ENCODE measurements at places on chromosomes 11 and 22.

DNA sequence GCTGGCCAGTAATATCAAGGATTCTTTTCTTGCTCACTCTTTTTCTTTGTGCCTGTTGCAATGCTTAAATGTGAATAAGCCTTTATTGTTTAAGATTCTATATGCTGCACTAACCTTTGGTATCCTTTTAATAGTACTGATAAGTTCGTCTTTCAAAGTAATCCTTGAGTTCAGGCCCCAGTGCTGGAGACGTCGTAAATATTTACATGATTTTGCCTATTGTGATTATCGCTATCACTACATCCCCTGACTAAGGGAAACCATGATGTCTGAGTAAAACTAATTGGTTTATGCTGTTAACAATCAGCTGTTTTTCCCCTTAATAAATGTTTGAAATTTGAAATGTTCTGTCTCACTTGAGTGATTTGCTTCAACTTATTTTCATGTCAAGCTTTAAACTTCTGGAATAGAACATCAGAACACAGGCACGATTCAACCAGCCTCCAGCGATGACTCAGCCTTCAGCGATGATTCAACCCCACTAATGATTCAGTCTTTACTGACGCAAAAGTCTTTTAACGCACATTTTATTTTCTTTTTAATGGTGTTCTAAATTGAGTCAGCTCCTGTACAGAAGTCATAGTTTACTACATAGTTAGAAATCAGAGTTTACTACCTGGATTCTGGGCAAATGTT lies 3.9 kb downstream of the HTATIP2 start:
- DNase-seq, result peak; percentile 77

DNA sequence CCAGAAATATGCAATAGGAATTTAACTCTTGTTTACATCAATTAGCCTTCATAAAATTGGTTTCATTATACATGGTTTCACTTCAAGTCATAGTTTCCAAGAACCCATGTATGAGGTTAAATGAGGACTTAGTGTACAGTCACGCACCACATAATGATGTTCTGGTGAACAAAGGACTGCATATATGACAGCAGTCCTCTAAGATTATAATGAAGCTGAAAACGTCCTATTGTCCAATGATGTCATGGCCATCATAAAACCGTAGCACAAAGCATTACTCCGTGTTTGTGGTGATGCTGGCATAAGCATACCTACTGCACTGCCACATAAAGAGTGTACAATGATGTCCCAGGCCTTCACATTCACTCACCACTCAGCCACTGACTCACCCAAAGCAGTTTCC lies 31.1 kb downstream of the SMCO4 start:
- peak; percentile 28 for DNase-seq

GRCh38 chr22:24593836-24594568 lies 1.1 kb upstream of the LRRC75B start:
- DNase-seq, result no peak

GRCh38 chr11:101825531-101825930 lies 89.3 kb upstream of the CEP126 start:
- no peak for DNase-seq

DNA sequence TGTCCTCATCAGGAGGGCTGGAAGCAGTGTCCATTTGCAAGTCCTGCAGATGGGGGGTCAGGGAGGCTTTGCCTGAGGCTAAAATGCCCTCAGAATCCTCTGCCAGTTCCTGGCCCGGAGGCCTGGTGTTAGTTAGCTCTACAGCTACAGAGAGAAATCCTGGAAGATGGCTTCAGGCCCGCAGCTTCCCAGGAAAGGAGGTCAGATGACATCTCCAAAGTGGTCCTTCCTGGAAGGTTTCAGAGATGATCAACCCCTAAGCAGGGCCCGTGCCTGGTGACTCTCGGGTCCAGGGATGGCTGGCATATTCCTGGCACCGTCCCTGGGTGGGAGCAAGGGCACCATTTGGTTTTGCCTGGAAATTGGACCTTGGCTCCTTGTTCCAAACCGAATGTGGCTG lies 959.1 kb downstream of the BRD1 start:
- DNase-seq, result no peak

- no peak for DNase-seq
Observed at GRCh38 chr11:17552392-17553248, 5.6 kb downstream of the OTOG start.

DNA sequence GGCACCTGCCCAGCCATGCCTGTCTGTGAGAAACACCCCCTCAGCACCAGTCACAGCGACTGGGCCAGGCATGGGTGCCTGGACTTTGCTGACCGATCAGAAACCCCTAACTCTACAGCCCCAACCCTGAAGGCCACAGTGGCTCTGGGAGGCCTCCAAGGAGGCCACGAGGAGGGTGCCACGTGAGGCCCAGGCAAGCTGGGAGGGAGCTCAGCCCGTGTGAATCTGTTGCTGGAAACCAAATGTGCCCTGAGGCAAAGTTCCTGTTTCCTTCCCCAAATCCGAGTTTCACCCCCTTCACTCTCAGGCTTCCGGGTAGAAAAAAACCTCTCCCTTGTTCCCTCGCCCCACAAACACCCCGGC lies 1.3 kb downstream of the UNC93B1 start:
- no peak for DNase-seq

DNA sequence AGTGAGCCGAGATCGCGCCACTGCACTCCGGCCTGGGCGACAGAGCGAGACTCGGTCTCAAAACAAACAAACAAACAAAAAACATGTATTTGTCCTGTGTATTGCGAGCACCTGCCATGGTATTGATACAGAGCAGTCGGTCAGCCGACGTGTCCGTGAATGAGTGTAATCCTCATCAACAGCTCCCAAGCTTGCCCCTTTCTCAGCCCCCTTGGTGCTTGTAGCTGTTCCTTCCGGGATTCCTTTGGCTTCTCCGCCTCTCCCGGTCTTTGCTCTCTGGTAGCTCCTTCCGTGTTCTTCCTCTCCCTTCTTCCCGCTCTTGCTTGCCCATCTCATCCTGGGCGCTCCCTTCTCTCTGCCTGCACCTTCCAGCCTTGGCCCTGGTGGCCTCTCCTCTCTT lies 10.9 kb downstream of the ZNF74 start:
- DNase-seq, result no peak

- no peak for DNase-seq
Observed at GRCh38 chr11:132976115-132976514, 556.2 kb downstream of the OPCML start.

DNA sequence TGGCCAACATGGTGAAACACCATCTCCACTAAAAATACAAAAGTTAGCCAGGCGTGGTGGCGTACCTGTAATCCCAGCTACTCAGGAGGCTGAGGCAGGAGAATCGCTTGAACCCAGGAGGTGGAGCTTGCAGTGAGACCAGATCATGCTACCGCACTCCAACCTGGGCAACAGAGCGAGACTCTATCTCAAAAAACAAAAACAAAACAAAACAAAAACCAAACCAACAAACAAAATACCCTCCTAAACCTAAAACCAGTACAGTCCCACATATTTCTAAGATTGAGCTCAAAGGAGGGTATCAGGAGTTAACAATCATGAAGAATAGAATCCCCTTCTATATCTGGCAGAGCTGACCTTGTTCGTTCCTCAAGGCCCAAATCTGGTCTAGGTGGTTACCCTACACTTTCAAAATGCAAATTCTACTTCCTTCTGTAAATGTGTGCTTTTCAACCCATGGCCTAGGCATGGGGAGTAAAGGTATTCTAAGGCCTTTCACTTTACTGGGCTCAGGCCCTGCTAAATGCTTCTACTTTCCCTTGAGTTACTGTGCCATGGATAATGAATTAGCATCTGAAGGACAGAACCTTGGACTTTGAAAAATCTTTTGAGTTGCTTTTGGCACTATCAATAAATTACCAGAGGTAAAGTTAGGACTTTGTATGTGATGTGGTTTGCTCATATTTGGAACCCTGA lies 10.4 kb upstream of the PPP2R1B start:
- no peak for DNase-seq

DNA sequence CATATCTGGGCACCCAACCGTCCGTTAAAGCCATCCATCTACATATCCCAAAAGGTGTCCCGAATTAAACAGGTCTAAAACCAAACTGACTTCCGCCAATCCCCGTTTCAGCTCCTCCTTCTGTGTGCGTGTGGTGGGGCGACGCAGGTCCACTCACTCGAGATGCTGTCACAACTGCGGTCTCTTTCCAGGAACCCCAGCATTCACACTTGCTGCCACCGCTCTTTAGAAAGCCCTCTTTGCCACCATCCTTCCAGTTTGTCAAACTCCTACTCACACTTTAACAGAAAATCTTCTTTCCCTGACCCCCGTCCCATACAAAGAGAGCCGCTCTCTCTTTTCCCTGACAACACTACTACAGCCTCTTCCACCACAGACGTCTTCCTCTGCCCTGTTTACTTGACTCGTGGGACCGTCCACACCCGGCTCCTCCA lies 467 bp downstream of the ESS2 start:
- peak; percentile 55 for DNase-seq

DNA sequence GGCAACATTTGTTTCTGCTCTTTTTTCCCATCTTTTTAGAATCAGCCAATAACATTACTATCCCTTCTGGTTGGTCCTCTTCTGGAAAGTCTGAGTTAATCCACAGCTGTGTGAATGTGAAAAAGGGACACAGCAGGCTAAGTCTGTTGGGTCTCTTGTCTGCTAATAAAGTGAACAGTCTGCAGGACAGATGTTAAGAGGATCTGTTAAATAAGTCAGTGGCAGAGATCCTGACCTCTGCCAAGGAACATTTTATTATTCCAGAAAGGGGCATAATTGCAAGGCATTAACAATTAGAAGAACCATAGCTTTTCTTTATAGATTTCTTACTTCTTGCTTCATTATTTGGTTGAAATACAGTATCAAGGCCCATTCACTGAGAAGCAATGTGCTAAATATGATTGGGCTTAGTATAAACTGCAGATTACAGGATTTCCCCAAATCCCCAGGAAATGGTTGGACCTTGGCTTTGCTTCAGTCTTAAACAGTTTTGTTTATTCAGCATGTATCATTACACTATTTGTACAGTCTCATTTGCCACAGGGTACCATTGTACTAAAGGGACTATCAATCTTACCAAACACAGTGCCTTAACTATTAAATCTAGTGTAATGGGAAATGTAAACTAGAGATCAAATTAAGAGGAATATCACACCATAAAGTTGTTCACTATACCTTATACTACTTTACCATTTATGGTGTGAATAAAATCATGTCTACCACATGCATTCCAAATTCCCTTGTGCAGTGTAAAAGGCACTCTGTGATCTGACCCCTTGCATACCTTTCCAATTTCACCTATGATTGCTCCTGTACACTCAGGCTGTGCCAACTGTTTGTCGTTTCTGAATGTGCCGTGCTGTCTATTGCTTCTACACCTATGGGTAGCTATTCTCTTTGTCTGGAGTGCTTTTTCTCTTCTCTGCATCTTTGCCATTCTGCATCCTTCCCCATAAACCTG lies 274.0 kb downstream of the SOX6 start:
- no peak for DNase-seq

- DNase-seq, result peak; percentile 91
Observed at GRCh38 chr11:66694732-66695207, 17.1 kb upstream of the RBM4B start.

DNA sequence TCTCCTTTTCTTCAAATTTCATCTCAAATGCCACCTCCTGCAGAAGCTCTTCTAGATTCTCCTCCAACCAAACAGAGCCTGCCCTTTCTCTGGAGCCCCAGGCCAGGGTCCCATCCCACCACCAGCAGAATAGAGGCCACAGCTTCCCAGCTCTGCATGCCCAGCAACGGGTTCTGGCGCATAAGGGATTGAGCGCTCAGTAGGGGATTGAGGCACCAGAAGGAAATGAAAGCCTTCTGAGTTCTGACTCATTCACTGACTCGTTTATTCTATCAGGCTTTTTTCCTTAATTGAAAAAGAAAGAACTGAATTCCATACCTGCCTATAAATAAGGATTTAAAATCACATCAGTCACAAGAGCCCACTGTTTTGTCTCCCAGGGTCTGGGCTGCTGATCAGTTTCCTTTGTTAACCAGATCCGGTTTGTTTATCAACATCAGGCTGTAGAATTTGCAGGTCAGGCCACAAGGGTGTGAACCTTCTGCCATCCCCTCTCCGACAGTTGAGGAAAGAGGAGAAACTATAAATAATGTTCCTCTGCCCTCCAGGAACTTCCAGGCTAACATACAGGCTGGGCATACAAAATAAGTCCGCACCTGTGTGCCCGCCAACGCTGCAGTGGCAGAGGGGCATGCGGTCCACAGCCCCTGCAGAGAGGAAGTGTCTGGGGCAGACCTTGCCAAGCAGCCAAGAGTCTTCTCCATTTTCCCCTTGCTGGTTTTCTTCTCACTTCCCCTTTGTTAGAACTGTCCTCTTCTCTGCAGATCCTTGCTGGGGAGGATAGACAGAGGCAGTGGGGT lies 63.5 kb upstream of the PRDM11 start:
- no peak for DNase-seq

DNA sequence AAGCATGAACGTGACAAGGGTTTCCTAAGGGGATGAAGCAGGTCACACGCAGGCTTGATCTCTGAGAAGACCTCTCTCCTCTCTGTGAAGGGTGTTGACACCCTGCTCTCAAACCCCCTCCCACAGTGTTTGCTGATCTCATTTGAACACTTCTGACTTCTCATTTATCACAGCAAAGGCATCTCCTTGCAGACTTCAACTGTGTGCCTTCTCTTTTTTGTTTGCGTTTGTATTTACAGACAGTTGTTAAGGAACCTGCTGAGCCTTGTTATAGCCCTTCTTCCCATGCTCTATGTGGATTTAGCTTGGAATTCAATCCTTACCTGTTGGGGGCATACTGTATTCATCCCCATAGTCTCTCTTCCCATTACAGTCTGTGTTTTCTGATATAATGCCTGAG lies 206.5 kb downstream of the NELL1 start:
- DNase-seq, result no peak

DNA sequence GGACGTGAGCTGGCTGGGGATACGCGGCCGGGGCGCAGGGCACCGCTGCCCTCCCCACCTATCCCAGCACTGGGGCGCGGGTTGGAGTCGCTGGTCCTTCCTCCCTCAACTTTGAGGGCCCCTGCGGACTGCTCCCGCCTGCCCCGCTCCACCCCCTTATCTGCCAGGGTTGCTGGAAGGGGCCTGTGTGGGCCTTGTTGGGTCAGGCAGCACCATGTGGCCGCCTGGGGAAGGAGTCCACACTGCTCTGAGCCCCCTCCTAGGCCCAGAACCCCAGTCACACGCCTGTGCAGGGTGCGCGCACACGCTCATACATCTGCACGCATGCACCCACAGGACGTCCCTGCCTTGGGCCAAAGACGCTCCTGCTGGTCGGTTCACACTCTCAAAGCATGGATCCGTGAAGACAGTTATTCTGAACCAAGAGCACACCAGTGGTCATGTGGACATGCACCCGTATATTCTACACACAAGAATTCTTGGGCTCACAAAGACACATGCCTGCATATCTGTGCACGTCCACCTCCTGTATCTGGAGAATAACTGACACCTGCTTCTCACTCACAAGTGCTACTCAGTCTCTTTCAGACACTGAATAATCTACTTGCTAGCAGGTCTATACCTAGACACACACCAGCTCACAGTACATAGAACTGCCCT lies 710 bp downstream of the TUB start:
- DNase-seq, result no peak

DNA sequence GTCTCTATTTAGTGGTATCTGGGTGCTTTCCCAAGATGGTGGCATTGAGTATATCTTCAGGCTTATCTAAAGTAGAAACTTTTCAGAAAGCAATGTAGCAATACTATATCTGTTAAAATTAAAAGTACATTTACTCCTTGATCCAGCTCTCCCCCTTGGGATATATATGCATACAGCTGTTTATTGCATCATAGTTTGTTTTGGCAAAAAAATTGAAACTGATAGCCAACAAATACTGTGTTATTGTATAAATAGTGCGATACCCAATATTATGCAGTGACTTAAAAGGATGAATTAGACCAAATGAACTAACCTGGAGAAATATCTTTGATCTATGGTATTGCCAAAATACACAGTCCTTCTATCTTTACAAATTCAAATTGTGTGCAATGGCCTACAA lies 8.4 kb upstream of the OR10A3 start:
- no peak for DNase-seq

Data from activated T-cell treated with anti-CD3 and anti-CD28 coated beads, Interleukin-2, amount 50 U/mL, for 48 hours (primary cell).